ENCODE measurements at places on chromosomes 5 and 9.

DNA sequence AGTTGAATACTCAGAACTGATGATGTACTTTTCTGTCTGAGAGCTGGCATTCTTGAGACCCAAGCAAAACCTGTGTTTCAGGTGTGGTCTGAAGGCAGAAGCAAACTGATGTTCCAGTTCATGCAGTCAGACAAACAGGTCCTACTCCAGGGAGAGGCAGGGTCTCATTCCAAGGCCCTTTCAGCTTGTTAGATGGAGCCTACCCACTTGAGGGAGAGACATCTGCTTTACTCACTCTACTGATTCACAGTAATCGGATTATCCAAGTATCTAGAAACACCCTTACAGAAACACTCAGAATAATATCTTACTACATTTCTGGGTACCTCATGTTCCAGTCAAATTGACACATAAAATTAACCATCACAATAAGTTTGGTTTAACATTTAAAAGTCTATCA, 207.8 kb downstream of the KDM4C start:
- no peak for DNase-seq

- DNase-seq: no peak
Measured at GRCh38 chr9:8115570-8115969, 316.0 kb upstream of the DMAC1 start.

GRCh38 chr5:107331312-107331711, 339.4 kb downstream of the EFNA5 start:
- DNase-seq: no peak

- no peak for DNase-seq
Measured at GRCh38 chr5:111107371-111107770, 15.2 kb downstream of the WDR36 start.

DNA sequence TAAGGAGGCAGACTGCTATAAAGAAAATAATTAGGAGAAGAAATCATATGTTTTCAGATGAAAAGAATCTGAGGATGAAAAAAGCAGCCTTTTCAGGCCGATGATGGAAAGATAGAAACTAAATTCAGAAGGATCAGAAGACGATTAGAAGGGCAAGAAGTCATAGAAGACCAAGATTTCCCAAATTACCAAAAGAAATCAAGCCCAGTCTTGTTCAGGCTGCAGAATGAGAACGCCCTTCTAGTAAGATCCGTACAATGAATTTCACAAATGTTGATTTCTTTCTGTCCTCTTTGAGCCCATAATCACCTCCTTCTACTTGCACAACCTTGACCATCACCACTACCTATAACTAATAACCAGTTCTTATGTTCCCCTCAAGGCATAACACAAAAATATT, 114.6 kb upstream of the CCDC152 start:
- no peak for DNase-seq

DNA sequence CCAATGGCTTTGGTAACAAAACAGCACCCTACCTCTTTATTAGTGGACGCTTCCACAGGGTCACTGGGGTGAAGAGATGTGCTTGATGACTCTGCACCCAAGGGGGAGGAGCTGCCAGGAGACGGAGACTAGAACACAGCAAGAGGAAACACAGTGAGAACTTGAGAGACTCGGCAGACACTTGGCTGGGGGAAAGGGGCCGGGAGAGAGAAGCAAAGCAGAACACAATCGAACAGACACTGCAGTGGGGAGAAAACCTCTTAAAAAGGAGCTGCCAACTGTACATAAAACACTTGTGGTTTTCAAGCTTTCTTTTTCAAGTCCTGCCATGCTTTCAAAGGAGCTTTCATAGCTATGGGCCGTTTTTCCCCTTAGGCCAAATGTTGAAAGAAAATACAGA, 151.0 kb downstream of the ENTREP1 start:
- DNase-seq: no peak

- DNase-seq: no peak
Measured at GRCh38 chr5:157690690-157691433, 19.5 kb downstream of the C5orf52 start.

- DNase-seq: no peak
Measured at GRCh38 chr5:94707359-94707758, 88.9 kb downstream of the SLF1 start.

DNA sequence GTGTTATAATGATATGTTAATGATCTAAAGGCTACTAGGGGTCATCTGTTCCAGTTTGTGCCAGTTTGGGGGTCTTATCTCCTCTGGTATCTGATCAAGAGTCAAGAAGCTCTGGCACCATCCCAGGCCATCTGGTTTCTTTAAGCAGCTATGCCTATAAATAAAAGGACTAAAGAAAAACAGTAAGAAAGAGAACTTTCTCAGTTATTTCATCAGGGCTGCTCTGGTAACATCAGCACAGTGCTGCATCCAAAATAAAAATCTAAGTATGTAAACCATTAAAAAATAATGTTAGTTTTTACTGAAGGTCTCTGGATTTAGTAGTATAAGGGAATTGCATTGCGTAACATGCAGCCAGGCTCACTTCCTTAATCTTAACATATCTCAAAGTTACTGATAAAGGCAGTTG, 185.0 kb downstream of the NR2F1-AS1 start:
- no peak for DNase-seq

- no peak for DNase-seq
Measured at GRCh38 chr9:103116246-103116645, 121.1 kb downstream of the CYLC2 start.

DNA sequence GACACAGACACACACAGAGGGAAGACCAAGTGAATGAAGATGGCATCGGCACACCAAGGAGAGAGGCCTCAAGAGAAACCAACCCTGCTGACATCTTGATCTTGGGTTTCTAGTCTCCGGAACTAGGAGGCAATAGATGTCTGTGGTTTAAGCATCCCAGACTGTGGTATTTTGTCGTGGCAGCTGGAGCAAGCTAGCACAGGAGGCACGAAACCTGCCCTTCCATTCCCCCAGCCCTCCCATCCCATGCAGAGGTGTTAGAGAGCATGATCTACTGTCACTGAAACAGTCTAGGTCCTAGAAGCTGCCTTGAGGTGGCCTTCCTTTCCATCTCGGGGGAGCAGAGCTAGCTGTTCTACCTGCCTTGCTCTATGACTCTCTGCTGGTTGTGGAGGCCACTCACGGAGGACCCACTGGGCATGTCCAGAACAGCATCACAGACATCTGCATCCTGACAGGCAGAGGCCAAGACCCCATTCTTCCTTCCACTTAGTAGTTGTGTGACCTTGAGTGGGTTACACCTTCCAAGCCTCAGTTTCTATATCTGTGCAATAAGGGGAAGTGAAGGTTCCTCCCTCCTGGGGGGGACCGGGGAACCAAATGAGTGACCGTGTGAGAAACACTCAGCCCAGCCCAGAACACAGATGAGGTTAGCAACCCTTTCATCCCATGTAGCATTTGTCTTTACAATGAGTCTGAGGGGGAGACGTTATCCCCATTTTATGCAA, 134.3 kb upstream of the BOD1 start:
- no peak for DNase-seq

DNA sequence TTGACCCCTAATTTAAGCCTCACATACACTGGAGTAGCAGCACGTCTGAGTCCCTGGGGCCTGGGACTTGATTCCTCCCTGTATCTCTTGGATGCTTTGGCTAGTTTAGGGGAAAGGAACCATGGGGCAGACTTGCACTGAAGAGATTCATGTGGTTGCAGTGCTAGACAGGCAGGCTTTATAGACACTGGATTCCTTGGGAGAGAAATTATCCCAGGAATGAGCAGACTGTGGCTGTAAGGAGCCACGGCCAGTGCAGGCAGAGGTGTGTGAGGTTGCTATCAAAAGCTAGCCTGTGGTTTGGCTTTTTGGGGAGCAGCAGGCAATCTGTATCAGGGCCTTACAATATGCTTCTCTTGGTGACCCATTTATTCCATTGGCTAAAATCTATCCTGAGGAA, 20.5 kb upstream of the PITX1 start:
- DNase-seq: no peak

DNA sequence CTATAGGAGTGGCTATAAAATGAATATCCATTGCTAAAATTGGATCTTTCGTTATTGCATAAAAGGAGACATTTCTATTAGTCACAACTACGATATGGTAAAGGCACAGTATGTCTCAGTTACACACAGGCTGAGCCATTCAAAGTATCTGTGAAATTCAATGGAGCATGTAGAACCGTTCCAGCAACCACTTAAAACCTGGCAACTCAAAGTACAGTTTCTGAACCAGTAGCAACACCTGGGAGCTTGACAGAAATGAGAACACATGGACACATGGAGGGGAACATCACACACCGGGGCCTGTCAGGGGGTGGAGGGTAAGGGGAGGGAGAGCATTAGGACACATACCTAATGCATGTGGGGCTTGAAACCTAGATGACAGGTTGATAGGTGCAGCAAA, 15.4 kb downstream of the POC5 start:
- no peak for DNase-seq

- DNase-seq: no peak
Measured at GRCh38 chr5:121937762-121938161, 24.0 kb upstream of the SRFBP1 start.

- DNase-seq: no peak
Measured at GRCh38 chr9:117344892-117345660, 69.8 kb downstream of the ASTN2 start.
